ENCODE measurements at places on chromosomes 11 and 22.

DNA sequence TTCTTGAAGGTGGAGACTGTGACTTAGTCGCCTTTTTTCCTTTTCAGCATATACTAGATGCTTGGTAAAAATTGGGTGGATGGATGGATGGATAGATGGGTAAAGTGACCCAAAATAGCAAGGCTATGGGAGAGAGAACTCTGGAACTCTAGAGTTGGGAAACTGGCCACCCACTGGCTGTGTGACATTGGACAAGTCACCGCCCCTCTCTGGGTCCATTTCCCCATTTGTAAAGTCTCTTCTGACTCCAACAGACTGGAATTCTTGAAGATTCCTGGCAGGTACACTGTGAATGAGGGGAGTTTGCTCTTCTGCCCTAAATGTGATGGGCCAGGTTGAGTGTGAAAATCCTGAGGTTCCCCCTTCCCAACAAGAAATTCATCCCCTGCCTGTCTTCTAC, 8.0 kb downstream of the TKFC start:
- DNase-seq: no peak

DNA sequence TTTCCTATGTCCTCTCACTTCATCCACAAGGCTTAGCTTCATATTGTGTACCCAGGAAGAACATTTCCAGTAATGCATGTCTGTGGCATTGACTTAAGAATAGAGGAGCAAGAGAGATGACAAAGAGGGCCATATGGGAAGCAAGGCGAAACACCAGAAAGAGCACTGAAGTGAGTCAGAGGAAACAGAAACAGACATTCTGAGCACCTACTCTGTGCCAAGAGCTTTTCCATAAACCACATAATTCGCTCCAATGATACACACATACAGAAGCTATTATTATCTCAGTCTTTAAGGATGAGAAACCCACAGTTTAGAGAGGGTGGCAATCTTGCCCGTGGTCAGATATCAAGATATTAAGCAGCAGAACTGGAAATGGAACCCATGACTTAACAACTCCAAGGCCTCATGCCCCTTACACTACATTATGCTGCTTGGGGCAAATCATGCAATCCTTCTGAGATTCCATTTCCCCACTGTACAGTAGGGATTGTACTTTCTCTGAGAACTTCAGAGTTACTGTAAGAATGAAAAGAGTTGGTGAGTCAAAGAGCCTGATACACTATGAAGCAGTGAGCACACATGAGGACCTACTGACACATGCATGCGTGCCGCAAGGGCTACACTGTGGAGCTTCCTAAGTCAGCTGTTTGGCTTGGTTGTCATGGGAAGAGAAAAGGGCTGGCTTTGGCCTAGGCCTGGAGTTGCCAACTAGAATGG, 126.6 kb downstream of the KCNC1 start:
- no peak for DNase-seq

DNA sequence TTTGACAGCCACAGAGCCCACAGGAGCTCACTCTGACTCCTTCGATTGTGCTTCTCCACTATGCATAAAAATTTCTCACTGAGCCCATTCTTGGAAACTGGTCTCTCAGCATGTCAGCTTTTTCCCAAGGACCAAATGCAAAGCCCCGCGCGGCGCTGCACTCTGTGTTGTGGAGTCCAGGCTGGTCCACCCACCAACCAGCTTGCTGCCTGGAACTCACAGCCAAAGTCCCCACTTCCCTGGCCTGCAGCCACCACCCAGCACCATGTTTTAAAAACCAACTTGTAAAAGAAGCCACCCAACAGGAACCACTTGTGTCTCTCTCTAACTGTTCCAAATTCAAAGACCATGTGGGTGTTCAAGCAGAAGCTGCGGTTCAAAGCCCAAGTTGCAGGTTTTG, 124.4 kb downstream of the SPATA19 start:
- DNase-seq: no peak

DNA sequence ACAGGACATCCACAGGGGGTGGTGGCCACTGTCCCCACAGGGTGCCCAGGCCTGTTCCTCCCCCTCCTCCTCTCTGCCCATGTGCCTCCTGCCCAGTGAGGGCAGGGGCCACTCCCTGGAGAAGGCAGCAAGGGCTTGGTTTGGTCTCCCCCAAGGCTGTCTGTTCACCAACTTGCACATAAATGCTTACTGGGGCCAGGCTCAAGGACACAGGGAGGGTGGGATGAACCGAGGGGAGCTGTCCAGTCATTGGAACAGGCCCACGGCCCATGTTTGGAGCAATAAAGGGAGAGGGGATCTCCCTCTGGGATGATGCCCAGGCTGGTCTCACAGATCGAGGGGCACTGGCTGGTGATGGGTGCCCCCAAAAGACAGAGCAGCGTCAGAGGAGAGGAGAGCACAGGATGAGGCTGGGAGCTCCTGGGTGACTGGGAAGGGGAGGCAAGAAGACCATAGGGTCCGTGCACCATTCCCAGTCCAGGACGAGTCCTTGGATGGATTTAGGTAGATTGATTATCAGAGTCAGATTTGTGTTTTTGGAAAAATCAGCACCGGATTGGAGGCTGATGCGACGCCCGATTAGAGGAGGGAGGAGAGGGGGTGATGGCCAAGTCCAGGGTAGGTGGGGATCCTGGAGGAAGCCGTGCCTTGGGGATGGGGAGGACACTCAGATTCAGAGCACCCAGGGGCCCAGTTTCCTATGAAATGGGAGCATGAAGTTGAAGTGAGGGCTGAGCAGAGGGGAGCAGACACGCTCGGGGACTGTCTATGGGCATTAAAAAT, 1.1 kb downstream of the IGLL5 start:
- DNase-seq: no peak

DNA sequence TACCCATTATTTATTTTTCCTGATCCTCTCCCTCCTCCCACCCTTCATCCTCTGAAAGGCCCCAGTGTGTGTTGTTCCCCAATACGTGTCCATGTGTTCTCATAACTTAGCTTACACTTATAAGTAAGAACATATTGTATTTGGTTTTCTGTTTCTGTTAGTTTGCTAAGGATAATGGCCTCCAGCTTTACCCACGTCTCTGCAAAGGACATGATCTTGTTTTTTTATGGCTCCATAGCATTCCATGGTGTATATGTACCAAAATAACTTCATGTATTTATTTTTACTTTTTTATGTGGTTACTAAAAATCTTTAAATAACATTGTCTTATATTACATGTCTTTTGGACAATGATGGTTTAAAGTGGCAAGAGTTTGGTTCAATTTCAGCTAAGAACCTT, 15.2 kb downstream of the PDGFD start:
- DNase-seq: no peak

- no peak for DNase-seq
Observed at GRCh38 chr11:64516226-64516625, 74.8 kb upstream of the SLC22A12 start.

DNA sequence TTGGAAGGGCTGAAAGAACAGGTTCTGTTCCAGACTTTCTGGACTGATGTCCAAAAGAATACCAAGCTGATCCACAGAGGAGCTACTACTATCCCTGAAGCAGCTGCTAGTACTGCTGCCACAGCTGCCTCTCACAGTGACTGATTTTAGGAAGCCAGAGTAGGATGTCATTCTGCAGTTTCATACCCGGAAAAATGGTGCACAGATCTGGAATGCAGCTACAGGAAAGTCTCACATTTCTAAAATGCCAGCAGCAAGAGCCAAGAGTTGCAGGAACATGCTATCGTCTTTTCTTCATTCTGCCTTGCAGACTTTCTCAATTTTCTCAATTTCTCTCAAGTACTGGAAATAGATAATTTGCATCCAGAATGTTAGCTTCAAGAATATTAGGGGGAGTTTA, 19.4 kb upstream of the CCDC179 start:
- no peak for DNase-seq

DNA sequence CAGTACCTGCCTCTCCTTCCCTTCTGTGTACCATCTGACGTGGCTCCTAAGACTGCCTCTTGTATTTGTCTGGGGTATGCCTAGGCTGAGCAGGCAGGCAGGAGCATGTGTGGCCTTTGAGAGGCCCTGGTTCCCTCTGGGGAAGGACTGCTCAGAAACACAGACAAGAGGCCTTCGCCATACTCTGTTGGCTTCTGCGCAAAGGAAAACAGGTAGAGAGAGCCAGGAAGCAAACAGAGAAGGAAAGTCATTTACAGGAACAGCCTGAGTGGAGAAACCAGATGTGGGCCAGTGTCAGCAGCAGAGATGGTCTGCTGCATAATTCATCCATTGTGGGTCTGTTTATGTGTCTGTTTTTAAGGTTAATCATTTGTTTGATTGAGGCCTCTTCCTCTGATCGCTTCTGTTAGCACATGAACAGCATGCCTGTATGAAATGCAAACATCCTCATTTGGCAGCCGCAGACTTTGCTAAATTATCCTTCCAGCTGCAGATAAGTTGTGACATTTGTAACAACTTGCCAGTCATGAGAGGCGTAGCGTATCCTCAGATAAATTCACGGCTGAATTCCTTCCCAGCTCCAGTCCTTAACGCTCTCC, 119.4 kb downstream of the GALNT18 start:
- no peak for DNase-seq

DNA sequence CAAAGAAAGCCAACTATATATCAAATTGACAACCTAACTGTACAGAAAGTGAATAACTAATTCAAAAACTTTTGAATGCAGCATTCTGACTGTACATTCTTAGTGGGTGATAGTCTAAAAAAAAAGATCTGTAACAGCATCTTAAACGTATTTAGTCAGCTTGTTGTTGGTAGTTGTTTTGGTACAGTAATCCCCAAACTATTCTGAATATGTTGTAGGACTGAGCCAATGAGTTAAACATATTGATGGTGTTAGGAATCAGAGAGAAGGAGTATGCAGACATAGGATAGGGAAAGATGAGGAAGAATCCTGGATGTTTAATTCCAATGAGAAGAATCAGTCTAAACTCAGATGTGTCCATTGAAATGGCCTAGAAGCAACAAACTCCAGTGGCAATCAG, 41.9 kb upstream of the KIRREL3 start:
- DNase-seq: no peak

DNA sequence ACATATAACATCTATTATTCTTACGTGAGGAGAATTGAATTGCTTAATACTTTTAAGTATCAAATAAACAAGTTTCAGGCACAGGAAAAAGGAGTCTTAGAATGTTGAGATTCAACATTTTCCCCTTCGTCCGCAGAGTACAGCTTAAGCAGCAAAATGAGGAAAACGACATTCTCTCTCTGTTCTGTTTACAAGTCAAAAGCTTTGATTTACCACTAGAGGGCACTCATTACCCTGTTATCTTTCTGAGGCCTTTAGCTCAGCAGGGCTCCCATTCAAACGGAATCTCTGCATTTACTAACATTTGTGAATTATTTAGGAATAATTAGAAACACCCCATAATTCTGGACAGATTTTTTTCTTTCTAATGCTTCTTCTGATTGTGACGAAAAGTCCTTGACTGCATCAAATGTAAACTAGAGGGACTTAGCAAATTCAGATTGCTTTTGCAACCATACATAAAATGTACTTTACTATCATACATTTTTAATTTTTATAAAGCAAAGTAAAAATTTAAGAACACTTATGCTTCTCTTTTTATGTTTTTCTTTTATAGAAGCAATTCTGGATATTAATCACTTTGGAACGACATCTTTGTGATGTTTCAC, 75.0 kb downstream of the JRKL start:
- peak; percentile 47 for DNase-seq

- no peak for DNase-seq
Observed at GRCh38 chr11:6567371-6567745, 36.1 kb downstream of the RRP8 start.

DNA sequence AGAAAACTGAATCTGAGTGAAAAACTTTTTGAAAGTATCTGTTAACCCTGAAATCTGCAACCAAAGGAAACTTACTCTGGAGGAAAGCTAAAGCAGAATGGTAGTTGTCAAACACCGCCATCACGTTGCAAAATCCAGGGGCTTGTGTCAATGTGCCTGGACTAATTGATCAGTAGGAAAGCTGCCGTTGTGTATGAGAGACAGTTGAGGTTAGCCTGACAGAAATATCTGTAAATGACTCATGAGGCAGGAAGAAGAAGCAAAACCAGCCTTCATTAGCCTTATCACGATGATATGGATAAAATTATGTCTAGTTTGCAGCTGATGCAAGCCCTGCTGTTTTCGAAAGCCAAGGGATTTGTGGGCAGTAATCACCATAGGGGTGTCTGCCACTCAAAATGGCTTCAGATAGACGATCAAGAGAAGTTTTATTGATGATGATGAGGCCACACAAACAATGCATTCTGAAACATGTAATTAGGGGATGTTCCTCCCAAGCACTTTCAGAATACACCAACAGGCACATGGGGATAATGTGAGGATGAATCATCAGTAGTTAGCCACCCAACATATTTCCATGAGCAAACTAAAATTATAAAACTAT, 8.9 kb downstream of the SCGB1A1 start:
- DNase-seq: no peak

- DNase-seq: no peak
Observed at GRCh38 chr11:4809246-4809645, 5.1 kb upstream of the OR52R1 start.

GRCh38 chr22:37351232-37351631, 68.9 kb downstream of the CYTH4 start:
- DNase-seq: no peak

DNA sequence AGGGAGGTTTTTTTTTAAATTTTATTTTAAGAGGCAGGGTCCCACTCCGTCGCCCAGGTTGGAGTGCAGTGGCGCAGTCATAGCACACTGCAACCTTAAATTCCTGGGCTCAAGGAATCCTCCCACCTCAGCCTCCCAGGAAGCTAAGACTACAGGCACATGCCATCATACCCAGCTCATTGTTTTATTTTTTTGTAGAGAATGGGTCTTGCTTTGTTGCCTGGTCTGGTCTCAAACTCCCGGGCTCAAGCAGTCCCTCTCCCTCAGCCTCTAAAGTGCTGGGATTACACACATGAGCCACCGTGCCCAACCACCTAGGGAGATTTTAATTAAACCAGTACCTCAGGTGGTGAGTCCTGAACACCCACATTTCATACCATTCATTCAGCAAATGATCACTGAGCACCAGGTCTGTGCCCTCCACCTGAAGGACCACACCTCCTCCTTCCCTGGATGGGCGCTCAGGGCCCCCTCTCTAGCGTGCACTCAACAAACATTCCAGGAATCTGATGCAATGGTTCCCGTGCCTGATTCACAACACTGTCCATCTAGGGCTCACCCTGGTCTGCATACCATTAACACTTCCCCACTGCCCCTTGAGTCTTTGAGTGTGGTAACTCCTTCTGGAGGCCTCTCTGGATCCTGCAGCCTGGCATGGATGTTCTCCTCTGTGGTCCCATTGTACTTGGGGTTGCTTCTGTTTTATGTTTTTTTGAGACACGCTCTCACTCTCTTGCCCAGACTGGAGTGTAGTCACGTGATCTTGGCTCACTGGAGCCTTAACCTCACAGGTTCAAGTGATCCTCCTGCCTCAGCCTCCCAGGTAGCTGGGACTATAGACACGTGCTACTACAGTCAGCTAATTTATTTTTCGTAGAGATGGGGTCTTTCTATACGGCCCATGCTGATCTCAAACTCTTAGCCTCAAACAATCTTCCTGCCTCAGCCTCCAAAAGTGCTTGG, 9.6 kb upstream of the MYH9 start:
- DNase-seq: no peak

Data from GF-D8 (cell line).